Nephron progenitor cell (in vitro differentiated cells): ENCODE measurements at places on chromosomes 3 and 15.

DNA sequence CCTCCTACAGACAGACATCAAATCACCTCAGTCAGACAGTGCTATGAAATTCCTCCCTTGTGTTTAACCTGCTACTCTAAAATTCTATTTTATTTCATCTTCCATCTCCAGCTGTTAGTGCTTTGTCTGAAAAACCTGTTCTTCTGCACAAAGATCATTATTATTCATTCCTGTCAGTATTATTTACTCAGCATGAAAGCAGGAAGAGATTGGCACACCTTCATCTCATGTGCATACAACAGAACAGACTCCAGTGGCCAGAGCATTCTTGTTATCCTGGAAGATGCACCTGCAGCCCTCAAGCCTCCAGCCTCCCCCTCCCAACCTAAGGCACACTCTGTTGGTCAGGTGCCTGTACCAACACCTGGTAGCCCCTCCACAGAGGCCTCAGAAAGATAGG, 1.8 kb upstream of the ROPN1B start:
- H3K4me1 ChIP-seq: peaks cover 5% of the 10 kb centered on the region
- H3K27me3 ChIP-seq: peaks cover 32% of the 10 kb centered on the region
- no peak overlapping the region for H3K27ac ChIP-seq
- no peaks in the 10 kb centered on the region for H3K36me3 ChIP-seq
- no peak for DNase-seq

GRCh38 chr3:192057261-192057660, 596.3 kb downstream of the PYDC2 start:
- no peaks in the 10 kb centered on the region for H3K27me3 ChIP-seq
- peak overlapping the region; percentile 48 for H3K27ac ChIP-seq
- DNase-seq: no peak
- H3K4me3 ChIP-seq: peak overlapping the region; percentile 44
- no peaks in the 10 kb centered on the region for H3K36me3 ChIP-seq

GRCh38 chr3:46895204-46895660, 17.7 kb downstream of the PTH1R start:
- H3K27ac ChIP-seq: no peak overlapping the region
- peaks cover 36% of the 10 kb centered on the region for H3K4me1 ChIP-seq
- peaks cover 20% of the 10 kb centered on the region for H3K27me3 ChIP-seq

- DNase-seq: no peak
- H3K4me3 ChIP-seq: no peak overlapping the region
- H3K27me3 ChIP-seq: no peaks in the 10 kb centered on the region
- H3K36me3 ChIP-seq: no peaks in the 10 kb centered on the region
- H3K4me1 ChIP-seq: peaks cover 71% of the 10 kb centered on the region
Observed at GRCh38 chr3:171873580-171873979, 30.4 kb downstream of the TMEM212 start.

DNA sequence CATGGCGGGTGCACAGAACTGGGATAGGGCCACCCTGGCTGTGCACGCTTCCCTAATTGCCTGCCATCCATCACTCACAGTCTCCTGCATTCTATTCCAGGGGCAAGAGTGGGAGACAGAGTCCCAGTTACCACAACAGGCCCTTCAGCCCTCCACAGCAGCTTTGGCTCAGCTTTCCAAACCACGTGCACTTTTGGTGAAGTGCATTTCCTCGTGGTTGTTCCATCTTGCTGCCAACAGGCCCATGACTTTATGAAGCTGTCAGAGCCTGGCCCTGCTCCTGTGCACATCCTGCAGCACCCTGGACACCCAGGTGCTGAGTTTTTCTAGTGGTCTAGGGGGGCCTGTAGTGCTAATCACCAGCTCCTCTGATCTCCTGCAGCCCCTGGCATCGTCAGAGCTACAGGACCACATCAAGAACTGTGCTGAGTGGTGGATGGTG, 110.2 kb downstream of the ADCY5 start:
- peaks cover 6% of the 10 kb centered on the region for H3K27me3 ChIP-seq
- no peak for DNase-seq
- no peak overlapping the region for H3K4me3 ChIP-seq
- H3K4me1 ChIP-seq: peaks cover 48% of the 10 kb centered on the region
- H3K36me3 ChIP-seq: no peaks in the 10 kb centered on the region

GRCh38 chr15:101174152-101174920, 77.5 kb downstream of the CHSY1 start:
- H3K36me3 ChIP-seq: peaks cover 58% of the 10 kb centered on the region
- H3K4me3 ChIP-seq: no peak overlapping the region
- no peaks in the 10 kb centered on the region for H3K27me3 ChIP-seq
- DNase-seq: no peak
- peaks cover 38% of the 10 kb centered on the region for H3K4me1 ChIP-seq

- DNase-seq: no peak
- H3K4me3 ChIP-seq: no peak overlapping the region
- peaks cover 7% of the 10 kb centered on the region for H3K27me3 ChIP-seq
Observed at GRCh38 chr15:66476535-66476934, 21.0 kb downstream of the SNAPC5 start.

DNA sequence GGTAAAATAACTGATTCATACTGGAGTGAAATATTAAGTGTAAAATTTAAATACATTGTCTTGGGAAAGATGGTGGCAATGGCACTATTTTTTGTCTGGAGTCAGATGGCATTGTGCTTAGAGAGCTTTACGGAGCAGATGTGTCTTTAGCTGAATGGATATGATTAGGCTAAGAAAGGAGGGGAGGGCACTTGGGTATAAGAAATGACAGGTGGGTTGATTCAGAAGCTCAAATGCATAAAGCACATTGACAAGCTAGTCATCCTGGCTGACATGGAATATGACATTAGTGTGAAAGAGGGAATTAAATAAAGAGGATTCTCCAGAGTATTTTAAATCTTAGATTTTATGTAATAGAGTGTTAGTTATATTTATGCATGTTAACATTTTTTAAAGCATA, 570.1 kb upstream of the CBLB start:
- H3K27me3 ChIP-seq: no peaks in the 10 kb centered on the region
- no peaks in the 10 kb centered on the region for H3K36me3 ChIP-seq
- H3K4me1 ChIP-seq: peaks cover 4% of the 10 kb centered on the region
- no peak overlapping the region for H3K4me3 ChIP-seq
- no peak overlapping the region for H3K27ac ChIP-seq

- peaks cover 19% of the 10 kb centered on the region for H3K4me1 ChIP-seq
- H3K4me3 ChIP-seq: no peak overlapping the region
- DNase-seq: no peak
- H3K27ac ChIP-seq: no peak overlapping the region
- no peaks in the 10 kb centered on the region for H3K36me3 ChIP-seq
- no peaks in the 10 kb centered on the region for H3K27me3 ChIP-seq
Observed at GRCh38 chr15:34802803-34803750, 7.7 kb upstream of the ACTC1 start.
